ENCODE measurements at places on chromosomes 11 and 22. TPM values are rescaled to one million over a fixed set of nuclear protein-coding genes. Genes with fewer than 3 reads are reported as not detected.

DNA sequence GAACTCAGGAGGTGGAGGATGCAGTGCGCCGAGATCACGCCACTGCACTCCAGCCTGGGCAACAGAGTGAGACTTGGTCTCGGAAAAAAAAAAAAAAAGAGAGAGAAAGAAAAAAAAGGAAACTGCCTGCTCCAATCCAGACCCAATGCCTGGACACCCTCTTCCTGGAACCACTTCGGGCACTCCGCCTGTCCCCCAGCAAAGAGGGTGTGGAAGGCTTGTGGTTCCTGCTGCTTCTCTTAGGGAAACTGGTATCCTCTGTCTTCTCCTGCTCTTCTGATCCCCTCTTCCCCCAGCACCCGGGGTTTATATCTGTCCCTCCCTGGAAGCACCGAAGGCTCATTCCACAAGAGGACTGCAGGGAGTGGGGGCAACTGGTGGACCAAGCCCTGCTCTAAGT, 12.9 kb downstream of the CHRNA10 start:
- H3K4me1 ChIP-seq, result no peaks in the 10 kb centered on the region
- H3K4me3 ChIP-seq, result no peak overlapping the region
- no peak for DNase-seq
- no peaks in the 10 kb centered on the region for H3K27me3 ChIP-seq

DNA sequence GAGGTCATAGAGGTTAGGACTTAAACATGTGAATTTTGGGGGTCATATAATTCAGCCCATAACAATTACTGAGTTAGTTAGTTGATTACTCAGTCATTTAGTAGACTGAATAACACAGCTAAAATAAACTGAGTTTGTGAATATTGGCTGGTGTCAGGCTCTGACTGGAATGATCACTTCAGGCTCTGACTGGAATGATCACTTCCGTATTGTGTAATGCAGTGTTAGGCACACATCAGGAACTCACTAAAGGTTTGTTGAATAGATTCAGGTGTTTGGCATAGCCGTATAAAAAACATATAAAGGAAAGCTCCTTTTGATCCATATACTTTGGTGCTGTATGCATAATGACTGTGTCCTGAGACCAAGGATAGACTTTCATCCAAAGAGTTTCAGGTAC, 610.5 kb downstream of the INSC start:
- H3K4me1 ChIP-seq, result peaks cover 3% of the 10 kb centered on the region
- no peaks in the 10 kb centered on the region for H3K27me3 ChIP-seq
- H3K4me3 ChIP-seq, result no peak overlapping the region
- DNase-seq, result no peak
- H3K36me3 ChIP-seq, result no peaks in the 10 kb centered on the region

DNA sequence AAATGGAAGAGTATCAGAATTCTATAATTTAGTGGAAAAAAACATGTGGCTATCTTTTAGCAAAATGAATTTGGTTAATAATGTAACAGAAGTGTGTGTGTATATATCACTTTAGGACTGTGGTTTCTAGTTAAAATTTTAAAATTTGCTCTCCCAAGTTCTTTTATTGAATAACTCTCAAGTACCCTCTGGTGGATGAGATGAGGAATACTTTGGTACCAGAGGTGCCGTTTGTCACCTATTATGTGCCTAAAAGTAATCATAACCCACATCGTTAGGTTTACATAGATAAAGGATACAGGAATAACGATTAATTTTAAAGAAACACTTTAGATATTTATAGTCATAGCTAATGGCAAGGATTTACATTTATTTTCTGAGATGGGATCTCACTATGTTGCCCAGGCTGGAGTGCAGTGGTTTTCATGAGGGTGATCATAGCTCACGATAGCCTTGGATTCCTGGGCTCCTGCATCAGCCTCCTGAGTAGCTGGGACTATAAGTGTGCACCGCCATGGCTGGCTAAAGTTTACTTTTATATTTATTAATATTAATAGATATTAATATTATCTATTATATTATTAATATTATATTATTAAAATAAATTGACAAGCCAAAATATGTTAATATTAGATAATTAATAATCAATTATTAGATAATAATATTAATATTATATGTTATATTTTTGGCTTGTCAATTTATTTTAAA, 66.7 kb upstream of the CAPRIN1 start:
- no peaks in the 10 kb centered on the region for H3K4me1 ChIP-seq
- H3K27ac ChIP-seq, result no peak overlapping the region
- no peaks in the 10 kb centered on the region for H3K36me3 ChIP-seq
- no peaks in the 10 kb centered on the region for H3K27me3 ChIP-seq

GRCh38 chr11:87878373-87878825, 296.8 kb downstream of the RAB38 start:
- H3K36me3 ChIP-seq, result no peaks in the 10 kb centered on the region
- no peak overlapping the region for H3K27ac ChIP-seq
- peak; percentile 63 for DNase-seq
- no peak overlapping the region for H3K4me3 ChIP-seq
- peaks cover 8% of the 10 kb centered on the region for H3K4me1 ChIP-seq

Gene CRYBB3
- total RNA-seq, result not detected

GRCh38 chr11:34168642-34169420, 63.4 kb downstream of the NAT10 start:
- no peaks in the 10 kb centered on the region for H3K36me3 ChIP-seq
- DNase-seq, result no peak
- no peak overlapping the region for H3K4me3 ChIP-seq
- no peaks in the 10 kb centered on the region for H3K27me3 ChIP-seq
- no peak overlapping the region for H3K27ac ChIP-seq
- H3K4me1 ChIP-seq, result 0 out of 2 replicates have a peak, but pooled peaks cover under 1% of the 10 kb centered on the region

Gene HPX
- 0.63 TPM for total RNA-seq

DNA sequence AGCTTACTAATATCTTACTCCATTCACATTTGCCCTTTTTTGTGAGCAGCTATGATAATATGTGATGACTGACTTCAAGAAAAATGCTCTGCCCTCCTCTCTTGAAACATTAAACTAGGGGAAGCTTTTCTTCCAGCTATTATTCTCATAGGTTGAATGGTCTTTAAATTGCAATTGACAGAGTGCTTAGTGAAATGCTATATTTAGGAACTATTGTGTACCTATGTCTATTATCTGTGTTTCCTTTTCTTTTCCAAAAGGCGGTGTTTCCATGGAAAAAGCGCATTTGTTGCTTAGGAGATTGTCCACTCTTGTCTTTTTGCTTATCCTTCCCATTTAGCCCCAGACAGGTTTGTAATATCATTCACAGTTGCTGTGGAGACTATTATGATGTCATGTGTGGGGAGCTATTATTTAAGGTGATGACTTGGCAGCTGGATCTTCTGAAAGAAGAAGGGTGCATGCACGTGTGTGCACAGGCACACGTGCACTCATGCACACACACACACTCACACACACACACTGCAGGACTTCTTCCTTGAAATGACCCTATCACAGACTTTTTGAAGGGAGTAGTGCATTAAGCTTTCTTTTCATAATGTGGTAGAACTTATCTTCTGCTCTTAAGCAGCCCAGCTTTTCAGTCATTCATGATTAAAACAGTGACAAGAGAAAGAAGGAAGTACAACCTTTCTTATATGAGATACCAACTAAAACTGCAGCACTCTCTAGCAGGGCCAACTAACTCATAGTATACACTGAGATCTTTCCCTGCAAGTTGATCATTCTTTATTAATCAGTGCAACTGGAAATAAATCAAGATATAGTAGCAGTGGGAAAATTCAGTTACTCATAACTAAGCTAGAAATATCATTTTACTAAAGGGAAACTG, 340.8 kb upstream of the MTNR1B start:
- H3K27ac ChIP-seq, result no peak overlapping the region
- no peak overlapping the region for H3K4me3 ChIP-seq
- no peaks in the 10 kb centered on the region for H3K36me3 ChIP-seq
- DNase-seq, result no peak
- H3K27me3 ChIP-seq, result no peaks in the 10 kb centered on the region
- peaks cover 7% of the 10 kb centered on the region for H3K4me1 ChIP-seq

Gene ARVCF
- 87.3 TPM for total RNA-seq

All from GM23338 (cell line).